CD4-positive, alpha-beta T cell treated with Interleukin-6 at 100 ng/mL for 8 hours (primary cell): ENCODE measurements at places on chromosomes 16 and 17.

- no peak for DNase-seq
Observed at GRCh38 chr17:33847900-33848299, 407.2 kb upstream of the CCL2 start.

GRCh38 chr16:77564791-77565390 lies 130.1 kb upstream of the ADAMTS18 start:
- DNase-seq = no peak

DNA sequence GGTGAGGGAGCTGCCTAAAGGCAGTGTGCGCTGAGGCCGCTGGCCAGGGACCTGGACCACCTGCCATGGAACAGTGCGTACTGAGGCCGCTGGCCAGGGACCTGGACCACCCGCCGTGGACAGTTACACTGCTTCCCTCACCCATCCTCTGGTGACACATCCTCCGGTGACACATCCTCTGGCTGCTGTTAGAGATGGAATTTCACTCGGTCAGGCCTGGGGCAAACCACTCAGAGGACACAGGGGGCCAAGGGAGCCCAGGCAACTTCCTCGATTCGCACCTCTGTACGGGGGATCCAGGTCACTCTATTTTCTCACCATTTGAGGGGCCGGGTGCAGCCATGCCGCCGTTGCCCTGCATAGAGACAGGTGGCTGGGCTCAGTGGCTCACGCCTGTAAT lies 32.4 kb upstream of the RPTOR start:
- no peak for DNase-seq

- no peak for DNase-seq
Observed at GRCh38 chr17:66287911-66288310, 14.5 kb upstream of the PRKCA start.

DNA sequence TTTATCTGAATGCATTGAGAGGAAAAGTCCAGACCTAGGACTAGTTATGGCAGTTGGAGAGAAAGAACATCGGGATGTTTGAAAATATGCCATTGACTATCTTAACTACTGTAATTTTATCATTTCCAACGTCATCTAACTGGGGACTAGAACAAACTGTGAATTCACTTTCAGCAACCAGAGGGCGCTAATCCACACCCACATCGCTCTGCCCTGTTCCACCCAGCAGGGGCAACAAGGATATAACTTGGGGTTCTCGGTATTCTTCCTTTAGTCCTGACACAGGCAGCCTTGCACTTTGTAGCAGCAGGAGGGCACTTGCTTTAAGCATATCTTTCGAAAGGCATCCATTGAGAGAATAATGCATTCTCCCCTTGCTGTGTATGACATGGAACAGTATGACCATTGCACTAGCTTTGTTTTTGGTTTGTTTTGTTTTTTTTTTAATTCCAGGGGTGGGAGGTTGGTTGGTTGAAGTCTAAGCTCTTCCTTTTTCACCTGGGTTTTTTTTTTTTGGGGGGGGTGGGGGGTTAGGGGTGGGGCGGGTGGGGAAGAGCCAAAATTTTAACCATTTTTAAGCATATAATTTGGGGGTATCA lies 31.5 kb downstream of the SIAH1 start:
- DNase-seq = peak; percentile 72

GRCh38 chr17:58330997-58331814 lies 2.6 kb upstream of the TSPOAP1 start:
- DNase-seq = peak; percentile 88

DNA sequence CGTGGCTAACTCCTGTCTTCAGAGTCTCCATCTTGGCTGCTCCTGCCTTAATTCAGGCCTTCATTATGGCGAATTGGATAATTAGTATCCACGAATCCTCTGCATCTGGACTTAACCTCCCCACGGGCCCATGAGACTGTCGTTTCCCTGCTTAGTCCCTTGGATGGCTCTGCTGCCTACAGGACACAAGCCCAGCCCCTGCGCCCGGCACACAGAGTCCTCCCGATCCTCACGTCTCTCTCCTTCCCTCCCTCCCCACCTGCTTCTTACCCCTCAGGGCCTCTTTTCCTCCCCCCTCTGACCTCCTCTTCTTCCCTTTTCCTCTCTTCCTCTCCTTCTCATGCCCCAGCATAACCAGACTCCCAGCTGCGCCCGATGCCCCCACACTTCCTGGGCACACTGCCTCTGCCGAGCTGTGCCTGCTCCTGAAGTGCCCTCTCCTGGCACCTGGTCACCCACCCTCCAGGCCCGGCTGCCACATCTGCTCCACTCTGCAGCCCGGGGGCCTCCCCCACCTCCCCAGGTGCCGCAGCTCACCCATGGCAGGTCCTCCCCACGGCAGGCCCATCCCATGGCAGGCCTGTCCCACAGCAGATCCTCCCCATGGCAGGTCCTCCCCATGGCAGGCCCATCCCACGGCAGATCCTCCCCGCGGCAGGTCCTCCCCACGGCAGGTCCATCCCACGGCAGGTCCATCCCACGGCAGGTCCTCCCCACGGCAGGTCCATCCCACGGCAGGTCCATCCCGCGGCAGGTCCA lies 45.9 kb downstream of the RPH3AL start:
- DNase-seq = no peak

GRCh38 chr17:74550602-74551001 lies 4.7 kb upstream of the CD300C start:
- DNase-seq = no peak

GRCh38 chr17:1413281-1413791 lies 13.3 kb upstream of the YWHAE start:
- no peak for DNase-seq

DNA sequence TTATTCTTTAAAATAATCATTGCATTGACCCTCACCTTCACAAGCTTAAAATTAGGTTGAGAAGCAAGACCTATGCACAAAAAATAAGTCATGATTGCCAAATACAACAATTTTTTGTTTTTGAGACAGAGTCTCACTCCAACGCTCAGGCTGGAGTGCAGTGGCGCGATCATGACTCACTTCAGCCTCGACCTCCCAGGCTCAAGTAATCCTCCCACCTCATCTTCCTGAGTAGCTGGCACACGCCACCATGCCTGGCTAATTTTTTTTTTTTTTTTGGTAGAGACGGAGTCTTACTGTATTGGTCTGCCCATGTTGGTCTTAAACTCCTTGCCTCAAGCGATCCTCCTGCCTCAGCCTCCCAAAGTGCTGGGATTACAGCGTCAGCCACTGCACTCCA lies 24.2 kb downstream of the ZNF652 start:
- no peak for DNase-seq

GRCh38 chr16:74871608-74872007 lies 97.0 kb upstream of the FA2H start:
- DNase-seq = no peak

DNA sequence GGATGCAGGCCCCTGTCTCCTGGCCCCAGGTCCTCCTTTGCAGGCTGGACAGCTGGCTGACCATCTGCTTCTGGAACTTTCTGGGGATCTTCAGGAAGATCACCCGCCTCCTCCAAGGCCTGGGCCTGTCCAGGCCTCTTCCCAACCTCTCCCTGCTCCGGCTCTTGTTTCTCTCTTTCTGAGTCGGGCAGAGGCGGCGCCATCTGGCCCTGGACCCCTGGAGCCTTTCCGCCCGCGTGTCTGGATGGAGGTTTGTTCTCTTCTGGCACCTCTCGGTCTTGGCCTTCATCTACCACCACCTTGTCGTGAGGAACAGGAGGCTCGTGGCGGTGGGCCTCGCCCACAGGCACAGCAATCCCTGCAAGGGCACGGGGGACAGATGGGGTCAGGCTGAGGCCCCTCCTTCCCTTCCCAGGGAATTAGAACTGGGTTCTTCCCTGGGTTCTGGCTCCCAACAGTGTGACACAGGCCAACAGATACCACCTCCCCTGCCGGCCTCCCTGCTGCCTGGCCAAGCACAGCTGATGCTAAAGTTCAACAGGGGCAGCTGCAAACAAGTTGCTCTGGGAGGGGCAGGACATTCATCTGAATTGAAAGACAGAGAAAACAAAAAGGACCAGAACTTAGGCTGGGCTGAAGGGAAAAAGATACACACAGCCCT lies 13.3 kb downstream of the NDUFAF8 start:
- no peak for DNase-seq

DNA sequence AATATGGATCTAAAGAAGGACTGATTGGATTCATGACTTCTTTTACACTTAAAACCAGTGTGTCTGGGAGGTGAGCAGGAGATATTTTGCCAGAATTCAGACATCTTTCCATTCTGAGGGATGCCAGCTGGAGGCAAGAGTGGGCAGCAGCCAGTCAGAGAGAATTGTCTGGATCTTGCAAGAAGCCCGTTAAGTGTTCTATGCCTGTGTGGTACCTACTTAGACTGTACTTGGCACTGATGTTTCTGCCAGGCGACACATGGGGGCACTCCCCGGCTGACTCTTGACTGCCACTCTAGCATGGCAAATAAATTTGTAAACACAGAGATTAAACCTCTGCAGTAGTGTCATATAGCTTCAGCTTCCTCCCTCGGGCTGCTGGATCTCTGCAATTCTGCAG lies 247.7 kb downstream of the UTP18 start:
- DNase-seq = no peak

- DNase-seq = no peak
Observed at GRCh38 chr17:44887016-44887415, 12.2 kb downstream of the EFTUD2 start.
